ENCODE measurements at places on chromosomes 2 and 18.

GRCh38 chr2:7146151-7146550 is 228.9 kb downstream of the RNF144A start:
- no peak for DNase-seq

DNA sequence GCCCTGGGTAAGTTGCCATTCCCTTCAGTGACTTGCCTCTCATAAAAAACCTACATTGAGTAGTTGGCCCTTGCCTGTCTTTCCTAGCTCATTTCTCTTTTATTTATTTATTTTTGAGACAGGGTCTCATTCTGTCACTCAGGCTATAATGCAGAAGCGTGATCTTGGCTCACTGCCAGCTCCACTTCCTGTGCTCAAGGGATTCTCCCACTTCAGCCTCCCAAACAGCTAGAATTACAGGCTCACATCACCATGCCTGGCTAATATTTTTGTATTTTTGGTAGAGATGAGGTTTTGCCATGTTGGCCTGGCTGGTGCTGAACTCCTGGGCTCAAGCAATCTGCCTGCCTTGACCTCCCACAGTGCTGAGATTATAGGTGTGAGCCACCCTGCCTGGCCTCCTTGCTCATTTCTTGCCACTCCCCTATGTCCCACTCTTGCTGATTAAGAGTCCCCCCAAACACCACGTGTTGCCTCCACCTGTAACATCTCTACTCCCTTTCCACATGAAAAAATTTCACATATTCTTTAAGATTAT is 12.6 kb downstream of the EVA1A start:
- DNase-seq = peak; percentile 39

DNA sequence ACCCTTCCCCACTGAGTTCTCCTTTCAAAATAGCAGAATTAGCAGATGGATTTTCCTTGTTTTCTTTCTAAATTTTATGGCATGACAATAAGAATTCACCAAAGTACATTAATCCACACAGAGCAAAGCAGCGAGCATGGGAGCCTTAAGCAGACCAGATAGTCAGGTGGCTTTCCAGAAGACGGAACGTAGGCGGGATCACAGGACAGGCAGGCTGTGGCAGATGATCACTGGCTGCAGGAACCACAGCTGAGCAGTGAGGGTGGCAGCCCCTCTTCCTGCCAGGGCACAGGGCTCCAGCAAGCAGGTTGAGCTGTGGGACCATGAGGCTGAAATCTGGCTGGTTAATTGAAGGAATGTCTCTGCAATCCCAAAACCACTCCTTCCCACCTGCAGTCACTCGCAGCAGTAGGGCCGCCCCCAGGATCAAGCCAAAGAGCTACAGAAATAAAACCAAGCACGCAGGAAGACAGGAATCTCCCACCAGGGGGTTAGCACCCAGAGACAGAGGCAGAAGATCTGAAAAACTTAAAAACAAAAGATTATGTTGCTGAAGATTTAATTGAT is 259.9 kb downstream of the EIPR1 start:
- no peak for DNase-seq

DNA sequence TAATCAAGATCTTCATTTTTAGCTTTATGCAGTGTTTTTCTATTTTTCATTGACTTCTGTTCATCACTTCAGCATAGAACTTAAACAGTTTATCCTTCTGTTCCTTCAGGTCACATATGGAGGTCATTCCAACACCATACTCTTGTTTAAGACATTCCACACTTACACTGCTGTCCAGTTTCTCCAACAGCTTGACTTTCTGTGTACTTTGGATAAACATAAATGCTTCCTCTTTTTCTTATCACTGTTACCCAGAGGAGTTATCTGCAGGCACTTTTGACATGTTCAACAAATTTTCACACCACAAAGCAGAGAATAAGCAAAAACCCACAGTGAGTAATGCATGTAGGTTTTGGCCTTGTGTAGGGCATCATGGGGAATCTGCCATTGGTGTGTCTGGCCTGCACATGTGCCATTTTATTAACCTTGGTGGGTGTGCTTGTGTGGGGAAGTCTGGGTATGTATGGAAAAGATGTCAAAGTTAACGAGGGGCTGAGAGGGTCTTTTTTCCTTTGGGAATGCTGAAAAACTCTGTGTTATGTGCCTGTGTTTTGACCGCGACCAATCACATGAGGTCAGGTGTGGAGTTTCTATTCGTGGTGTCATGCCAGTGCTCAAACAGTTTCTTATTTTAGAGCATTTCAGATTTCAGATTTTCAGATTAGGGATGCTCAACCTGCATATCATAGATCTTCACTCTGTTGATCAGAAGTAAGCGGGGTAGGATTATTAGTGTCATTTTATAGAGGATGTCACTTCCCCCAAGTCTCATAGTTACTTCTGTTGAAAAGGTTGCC is 53.9 kb upstream of the ACVR1 start:
- no peak for DNase-seq

- DNase-seq = no peak
Observed at GRCh38 chr2:10546975-10547391, 98.9 kb upstream of the ODC1 start.

GRCh38 chr2:57408587-57408986 is 638.0 kb upstream of the VRK2 start:
- DNase-seq = no peak

GRCh38 chr2:72901426-72901825 is 14.2 kb downstream of the SPR start:
- no peak for DNase-seq

- DNase-seq = peak; percentile 82
Observed at GRCh38 chr2:213065583-213066442, 85.6 kb downstream of the IKZF2 start.

GRCh38 chr18:48342125-48342524 is 67.1 kb downstream of the ZBTB7C start:
- no peak for DNase-seq

DNA sequence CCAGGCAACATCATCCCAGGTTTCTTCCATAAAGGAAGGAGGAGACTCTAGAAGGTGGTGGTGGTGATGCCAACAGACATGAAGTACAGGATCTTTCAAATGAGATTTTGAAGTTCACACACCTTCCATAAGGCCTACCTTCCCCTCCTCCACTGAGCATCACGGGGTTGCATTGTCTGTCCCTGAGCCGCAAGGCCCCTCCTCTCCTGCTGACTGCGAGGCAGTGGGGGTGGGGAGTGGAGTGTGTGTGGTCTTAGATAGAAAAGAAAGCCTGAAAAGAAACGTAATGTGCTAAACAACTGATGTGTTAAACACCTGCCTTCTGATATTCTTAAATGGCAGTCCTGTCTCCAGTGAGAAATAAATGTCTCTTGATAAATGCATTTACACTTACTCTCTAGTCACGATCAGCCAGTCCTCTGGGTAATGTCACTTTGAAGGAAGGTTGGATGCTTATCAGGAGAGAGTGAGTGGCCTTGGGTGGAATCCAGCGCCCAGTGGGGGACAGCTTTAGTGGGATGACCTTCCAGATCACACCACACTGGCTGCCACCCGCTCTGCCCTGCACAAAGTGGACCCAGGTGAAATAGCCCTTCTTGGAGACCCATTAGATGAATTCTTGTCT is 5.5 kb upstream of the SCYGR5 start:
- DNase-seq = no peak

GRCh38 chr2:20852139-20852538 is 29.2 kb upstream of the LDAH start:
- no peak for DNase-seq

- DNase-seq = no peak
Observed at GRCh38 chr2:128685841-128686496, 367.3 kb upstream of the HS6ST1 start.

DNA sequence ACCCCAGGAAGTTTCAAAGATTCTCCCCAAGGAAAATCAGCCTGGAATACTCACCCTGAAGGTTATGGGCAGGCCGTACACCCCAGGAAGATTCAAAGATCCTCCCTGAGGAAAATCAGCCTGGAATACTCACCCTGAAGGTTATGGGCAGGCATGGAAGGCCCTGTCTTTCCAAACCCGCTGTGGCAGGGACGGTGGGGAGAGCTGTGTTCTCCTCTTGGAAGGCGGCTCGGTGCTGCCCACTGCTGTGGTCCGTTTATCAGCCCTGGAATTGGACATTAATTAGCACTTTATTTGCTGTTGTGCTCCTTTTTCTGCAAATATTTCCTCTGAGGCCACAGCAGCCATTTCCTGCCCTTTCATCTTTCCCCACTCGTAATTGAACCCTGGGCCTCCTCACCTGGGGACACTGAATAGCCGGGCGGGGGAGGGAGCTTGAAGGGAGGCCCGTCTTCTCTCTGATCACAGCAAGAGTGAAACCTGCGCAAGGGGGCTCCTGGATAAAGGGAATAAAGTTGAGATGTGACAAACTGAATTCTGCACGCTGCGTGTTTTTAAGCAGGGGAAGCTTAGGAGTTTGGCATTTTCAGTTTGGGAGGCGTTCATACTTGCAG is 308.7 kb upstream of the SALL3 start:
- no peak for DNase-seq

GRCh38 chr18:44686156-44686555 is 5.5 kb downstream of the SETBP1 start:
- DNase-seq = no peak

GRCh38 chr2:237874585-237875161 is 15.2 kb downstream of the RAMP1 start:
- DNase-seq = peak; percentile 68

DNA sequence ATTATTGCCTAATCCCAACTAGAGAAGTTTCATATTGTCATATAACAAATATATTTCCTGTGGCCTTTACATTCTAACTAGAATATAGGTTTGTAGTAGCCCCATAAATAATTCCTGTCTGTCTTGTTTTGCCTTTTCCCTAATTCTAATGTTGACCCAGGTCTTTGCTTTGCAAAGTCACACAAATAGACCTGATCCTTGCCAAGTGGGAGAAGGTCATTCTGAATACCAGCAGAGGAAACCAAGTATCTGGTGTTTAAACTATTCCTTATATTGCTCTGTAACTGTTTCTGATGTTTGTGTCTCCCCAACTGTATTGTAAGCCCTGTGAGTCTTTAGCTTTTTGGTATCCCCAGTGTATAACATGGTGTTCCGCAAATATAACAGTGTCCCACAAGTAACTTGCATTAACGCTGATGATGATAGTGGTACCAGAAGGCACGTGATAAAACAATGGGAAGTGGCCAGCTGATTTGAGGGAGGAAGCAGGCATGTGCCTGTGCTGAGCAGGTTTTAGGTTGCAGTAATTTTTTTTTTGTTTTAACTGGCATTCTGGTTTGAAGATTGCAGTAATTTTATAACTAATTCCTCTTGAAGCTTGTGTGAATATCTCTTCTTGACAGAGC is 11.1 kb downstream of the HADHB start:
- DNase-seq = no peak
